ENCODE measurements at places on chromosomes 7 and 10. TPM values are rescaled to one million over a fixed set of nuclear protein-coding genes. Genes with fewer than 3 reads are reported as not detected.

UBE3C gene
- 76.9 TPM for total RNA-seq

GRCh38 chr7:108010377-108010776 is 7.4 kb upstream of the LAMB1 start:
- no peak overlapping the region for H3K27ac ChIP-seq
- no peak overlapping the region for H3K4me3 ChIP-seq
- no peaks in the 10 kb centered on the region for H3K36me3 ChIP-seq
- no peaks in the 10 kb centered on the region for H3K4me1 ChIP-seq
- H3K27me3 ChIP-seq = peaks cover 25% of the 10 kb centered on the region
- DNase-seq = no peak

GRCh38 chr7:35734001-35734483 is 39.1 kb upstream of the HERPUD2 start:
- no peaks in the 10 kb centered on the region for H3K36me3 ChIP-seq
- peaks cover 9% of the 10 kb centered on the region for H3K4me1 ChIP-seq
- no peaks in the 10 kb centered on the region for H3K27me3 ChIP-seq

DNA sequence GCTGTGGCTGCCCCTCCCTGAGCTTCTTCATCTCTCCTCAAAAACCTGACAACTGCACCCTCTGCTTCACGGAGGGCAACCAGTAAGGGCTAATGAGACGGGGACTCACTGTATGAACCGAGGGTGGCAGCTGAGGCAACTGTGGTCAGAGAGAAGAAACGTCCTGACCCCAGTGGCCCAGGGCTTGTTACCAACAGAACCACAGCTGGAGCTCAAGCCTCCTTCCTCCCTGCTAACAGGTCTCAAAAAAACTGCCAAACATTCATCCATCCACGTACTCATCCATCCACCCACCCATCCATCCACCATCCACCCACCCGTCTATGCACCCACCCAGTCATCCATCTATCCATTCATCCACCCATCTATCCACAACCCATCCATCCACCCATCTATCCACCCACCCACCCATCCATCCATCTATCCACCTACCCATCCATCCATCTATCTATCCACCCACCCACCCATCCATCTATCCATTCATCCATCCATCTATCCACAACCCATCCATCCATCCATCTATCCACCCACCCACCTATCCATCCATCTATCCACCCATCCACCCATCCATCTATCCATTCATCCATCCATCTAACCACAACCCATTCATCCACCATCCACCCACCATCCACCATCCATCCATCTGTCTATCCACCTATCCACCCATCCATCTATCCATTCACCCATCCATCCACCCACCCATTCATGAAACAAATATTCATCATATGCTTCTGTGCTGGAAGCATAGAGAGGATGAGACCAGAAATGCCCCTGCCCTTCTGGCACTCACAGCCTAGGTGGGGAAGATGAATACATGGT is 111.7 kb downstream of the PDGFA start:
- H3K27ac ChIP-seq = no peak overlapping the region
- no peaks in the 10 kb centered on the region for H3K4me1 ChIP-seq
- no peak overlapping the region for H3K4me3 ChIP-seq
- no peaks in the 10 kb centered on the region for H3K27me3 ChIP-seq
- DNase-seq = no peak

DNA sequence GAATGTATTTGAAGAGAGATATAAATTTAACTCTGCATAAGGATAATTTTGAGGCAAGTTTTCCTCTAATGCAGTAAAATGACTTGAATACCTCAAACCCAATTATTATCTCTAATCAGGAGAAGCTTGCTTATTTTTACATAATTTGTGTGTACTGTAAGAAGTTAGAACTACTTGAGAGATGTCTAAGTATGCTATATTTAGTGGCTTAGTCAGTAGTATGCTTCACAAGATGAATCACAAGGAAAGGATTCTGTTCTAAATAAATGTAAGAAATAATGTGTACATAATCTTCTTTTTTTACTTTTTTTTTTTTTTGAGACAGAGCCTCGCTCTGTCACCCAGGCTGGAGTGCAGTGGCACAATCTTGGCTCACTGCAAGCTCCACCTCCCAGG is 13.7 kb downstream of the PHTF2 start:
- H3K4me3 ChIP-seq = no peak overlapping the region
- no peaks in the 10 kb centered on the region for H3K4me1 ChIP-seq
- no peaks in the 10 kb centered on the region for H3K36me3 ChIP-seq
- DNase-seq = no peak

- no peak for DNase-seq
- no peaks in the 10 kb centered on the region for H3K36me3 ChIP-seq
- H3K4me1 ChIP-seq = peaks cover 6% of the 10 kb centered on the region
- H3K27ac ChIP-seq = no peak overlapping the region
- no peaks in the 10 kb centered on the region for H3K27me3 ChIP-seq
- H3K4me3 ChIP-seq = no peak overlapping the region
Observed at GRCh38 chr7:82506208-82506607, 62.6 kb upstream of the CACNA2D1 start.

GRCh38 chr10:71725998-71726579 is 6.5 kb upstream of the C10orf105 start:
- peak; percentile 73 for DNase-seq
- no peak overlapping the region for H3K27ac ChIP-seq
- H3K4me3 ChIP-seq = no peak overlapping the region
- no peaks in the 10 kb centered on the region for H3K27me3 ChIP-seq
- no peaks in the 10 kb centered on the region for H3K36me3 ChIP-seq

- no peak overlapping the region for H3K4me3 ChIP-seq
- H3K27ac ChIP-seq = no peak overlapping the region
- H3K36me3 ChIP-seq = no peaks in the 10 kb centered on the region
- H3K27me3 ChIP-seq = no peaks in the 10 kb centered on the region
Observed at GRCh38 chr10:20839141-20839540, 58.0 kb downstream of the NEBL start.

GRCh38 chr10:52420656-52421055 is 106.6 kb downstream of the DKK1 start:
- no peaks in the 10 kb centered on the region for H3K4me1 ChIP-seq
- H3K27me3 ChIP-seq = no peaks in the 10 kb centered on the region
- DNase-seq = no peak
- H3K27ac ChIP-seq = no peak overlapping the region
- H3K4me3 ChIP-seq = no peak overlapping the region

Data from GM23338 (cell line).